Smooth muscle cell of the pulmonary artery (primary cell): ENCODE measurements at places on chromosomes 1 and 21. TPM values are rescaled to one million over a fixed set of nuclear protein-coding genes. Genes with fewer than 3 reads are reported as not detected.

The FCGR3B gene
- total RNA-seq, result not detected in 2 replicates

The KIF2C gene
- 3.2 and 9.3 TPM in 2 replicates for total RNA-seq

The LCE1B gene
- total RNA-seq, result not detected in 2 replicates

The MASP2 gene
- not detected in 2 replicates for total RNA-seq

The IQGAP3 gene
- 6.0 and 16.6 TPM in 2 replicates for total RNA-seq

The SCNM1 gene
- 25.0 and 27.6 TPM in 2 replicates for total RNA-seq

The S100A14 gene
- total RNA-seq, result 0.13 TPM in 1 of 2 replicates, not detected in the other

The ATAD3C gene
- 0.40 TPM in 1 of 2 replicates, not detected in the other for total RNA-seq

The SUMO3 gene
- total RNA-seq, result 66.2 and 77.2 TPM in 2 replicates

The SH3D21 gene
- 10.0 and 13.6 TPM in 2 replicates for total RNA-seq

The ADAM30 gene
- total RNA-seq, result 0.03 TPM in 1 of 2 replicates, not detected in the other

The KRTAP21-2 gene
- not detected in 2 replicates for total RNA-seq

The HHIPL2 gene
- 0.23 and 0.39 TPM in 2 replicates for total RNA-seq

The BNIPL gene
- 0.26 TPM in 2 replicates for total RNA-seq

The OR2L13 gene
- not detected in 2 replicates for total RNA-seq

The TSSK3 gene
- 0.13 and 0.17 TPM in 2 replicates for total RNA-seq

The OR2G2 gene
- not detected in 2 replicates for total RNA-seq

The TBX19 gene
- 1.2 and 1.7 TPM in 2 replicates for total RNA-seq

The C1orf94 gene
- total RNA-seq, result 0.07 TPM in 1 of 2 replicates, not detected in the other

The LGR6 gene
- total RNA-seq, result not detected in 2 replicates

The BACE2 gene
- 120 and 146 TPM in 2 replicates for total RNA-seq

The SUSD4 gene
- total RNA-seq, result 0.17 TPM in 1 of 2 replicates, not detected in the other

The DUSP12 gene
- total RNA-seq, result 30.5 and 33.0 TPM in 2 replicates

The CYP4A22 gene
- total RNA-seq, result not detected in 2 replicates

The PPIAL4G gene
- not detected in 2 replicates for total RNA-seq

The MTFR1L gene
- total RNA-seq, result 45.1 and 47.3 TPM in 2 replicates

The PGBD2 gene
- 7.2 and 9.0 TPM in 2 replicates for total RNA-seq

The ZNF669 gene
- total RNA-seq, result 3.5 and 6.5 TPM in 2 replicates
